Smooth muscle cell of the umbilical artery (primary cell): ENCODE measurements at places on chromosomes 6 and 20. TPM values are rescaled to one million over a fixed set of nuclear protein-coding genes. Genes with fewer than 3 reads are reported as not detected.

Gene MYL9
- total RNA-seq, result 31.2 and 35.2 TPM in 2 replicates

Gene FABP7
- not detected in 2 replicates for total RNA-seq

Gene PAK5
- not detected in 2 replicates for total RNA-seq

Gene PRKN
- total RNA-seq, result 0.30 and 0.92 TPM in 2 replicates

Gene PTCRA
- not detected in 2 replicates for total RNA-seq

Gene BPI
- total RNA-seq, result not detected in 2 replicates

Gene SMLR1
- not detected in 2 replicates for total RNA-seq

Gene PDYN
- not detected in 2 replicates for total RNA-seq

Gene TUBB1
- not detected in 2 replicates for total RNA-seq

Gene OPRM1
- total RNA-seq, result not detected in 2 replicates

Gene E2F3
- 7.1 and 11.7 TPM in 2 replicates for total RNA-seq

Gene THBD
- total RNA-seq, result 1.2 and 7.2 TPM in 2 replicates

Gene TCF19
- 1.5 and 8.6 TPM in 2 replicates for total RNA-seq

Gene SLC52A3
- not detected in 2 replicates for total RNA-seq

Gene TIAM2
- 9.1 and 12.8 TPM in 2 replicates for total RNA-seq

Gene ANKRD6
- total RNA-seq, result 2.1 and 3.9 TPM in 2 replicates

Gene PLA2G7
- not detected in 2 replicates for total RNA-seq

Gene TPBG
- total RNA-seq, result 52.9 and 62.7 TPM in 2 replicates

Gene GGT7
- total RNA-seq, result 26.1 and 29.0 TPM in 2 replicates

Gene EEF1E1
- total RNA-seq, result 36.5 and 87.1 TPM in 2 replicates

Gene TRIM31
- not detected in 2 replicates for total RNA-seq

Gene RGS17
- 9.5 and 11.3 TPM in 2 replicates for total RNA-seq

Gene SLC22A3
- total RNA-seq, result 142 and 243 TPM in 2 replicates

Gene MEI4
- total RNA-seq, result not detected in 2 replicates

Gene SLC22A7
- not detected in 2 replicates for total RNA-seq

Gene PNISR
- total RNA-seq, result 70.1 and 72.8 TPM in 2 replicates

Gene TINAG
- total RNA-seq, result not detected in 2 replicates

Gene PLN
- total RNA-seq, result 0.83 and 0.89 TPM in 2 replicates

Gene CTAGE9
- not detected in 2 replicates for total RNA-seq

Gene CNR1
- total RNA-seq, result not detected in 2 replicates

Gene HLA-E
- 216 and 227 TPM in 2 replicates for total RNA-seq

Gene PRSS35
- total RNA-seq, result 4.0 and 18.7 TPM in 2 replicates

Gene SLC17A1
- total RNA-seq, result not detected in 2 replicates

Gene CDH4
- total RNA-seq, result 1.8 and 4.1 TPM in 2 replicates

Gene CLDN20
- total RNA-seq, result not detected in 2 replicates

Gene HAO1
- not detected in 2 replicates for total RNA-seq

Gene NOTCH4
- total RNA-seq, result 0.42 and 1.5 TPM in 2 replicates

Gene ADGRB3
- total RNA-seq, result 0.18 TPM in 1 of 2 replicates, not detected in the other

Gene SEMG1
- total RNA-seq, result not detected in 2 replicates

Gene HCK
- total RNA-seq, result not detected in 2 replicates

Gene MLN
- total RNA-seq, result not detected in 2 replicates

Gene EEF1A1
- total RNA-seq, result 20,106 and 29,417 TPM in 2 replicates

Gene HTR1E
- total RNA-seq, result not detected in 2 replicates

Gene RAET1L
- total RNA-seq, result not detected in 2 replicates

Gene VSX1
- not detected in 2 replicates for total RNA-seq

Gene RHAG
- total RNA-seq, result not detected in 2 replicates

Gene LY6G6D
- total RNA-seq, result not detected in 2 replicates

Gene BNIP5
- not detected in 2 replicates for total RNA-seq

Gene E2F1
- total RNA-seq, result 1.8 and 8.1 TPM in 2 replicates

Gene C6orf132
- total RNA-seq, result 1.5 and 2.5 TPM in 2 replicates

Gene CFAP61
- total RNA-seq, result 0.32 TPM in 1 of 2 replicates, not detected in the other

Gene MAS1
- total RNA-seq, result under 0.01 TPM in 1 of 2 replicates, not detected in the other

Gene SIRPB2
- total RNA-seq, result not detected in 2 replicates

Gene BPIFA1
- total RNA-seq, result not detected in 2 replicates

Gene RTN4IP1
- 4.8 and 6.2 TPM in 2 replicates for total RNA-seq

Gene APCDD1L
- 38.3 and 92.5 TPM in 2 replicates for total RNA-seq

Gene SAMD5
- 0.88 and 3.3 TPM in 2 replicates for total RNA-seq

Gene HLA-DPB1
- total RNA-seq, result 2.4 TPM in 1 of 2 replicates, not detected in the other
